Stimulated activated CD8-positive, alpha-beta memory T cell treated with anti-CD3 and anti-CD28 coated beads, Interleukin-15, amount 100 ng/mL, for 4 hours (primary cell): ENCODE measurements at places on chromosomes 2 and 18.

DNA sequence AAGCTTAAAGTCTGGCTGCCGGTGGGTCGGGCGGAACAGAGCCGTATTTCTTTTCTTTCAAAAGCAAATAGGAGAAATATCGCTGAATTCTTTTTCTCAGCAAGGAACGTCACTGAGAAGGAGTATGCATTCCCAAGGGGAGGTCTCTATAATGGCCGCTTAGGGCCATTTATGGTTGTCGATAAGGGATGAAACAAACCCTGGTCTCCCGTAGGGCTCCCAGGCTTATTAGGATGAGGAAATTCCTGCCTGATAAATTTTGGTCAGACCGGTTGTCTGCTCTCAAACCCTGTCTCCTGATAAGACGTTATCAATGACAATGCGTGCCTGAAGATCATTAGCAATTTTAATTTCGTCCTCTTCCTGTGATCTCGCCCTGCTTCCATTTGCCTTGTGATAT lies 227.7 kb upstream of the ZEB2 start:
- DNase-seq = no peak

DNA sequence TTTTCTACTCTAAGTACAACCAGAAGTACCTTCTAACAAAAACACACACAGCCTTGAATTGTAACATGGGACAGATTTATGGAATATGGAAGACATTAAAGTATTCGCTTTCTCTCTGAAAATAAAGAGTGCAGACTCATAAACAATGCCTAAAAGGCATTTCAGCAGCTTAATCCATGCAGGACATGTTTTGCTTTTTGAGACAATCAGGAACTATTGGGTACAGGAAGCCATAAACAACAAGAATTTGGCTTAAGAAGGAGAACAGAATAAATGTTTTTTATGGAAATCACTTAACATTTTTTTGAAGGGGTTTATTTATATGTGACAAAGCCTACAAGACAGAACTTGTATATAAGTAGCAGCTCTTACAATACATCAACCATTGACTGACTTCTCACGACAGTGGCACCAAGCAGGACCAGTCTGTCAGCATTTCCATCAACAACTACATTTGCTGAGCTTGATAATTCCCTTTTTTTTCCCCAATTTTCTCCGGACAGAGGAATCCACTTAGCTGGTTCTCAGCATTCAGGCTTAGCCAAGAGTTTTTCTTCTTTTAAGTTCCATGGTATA lies 140.1 kb downstream of the EXOC6B start:
- no peak for DNase-seq

DNA sequence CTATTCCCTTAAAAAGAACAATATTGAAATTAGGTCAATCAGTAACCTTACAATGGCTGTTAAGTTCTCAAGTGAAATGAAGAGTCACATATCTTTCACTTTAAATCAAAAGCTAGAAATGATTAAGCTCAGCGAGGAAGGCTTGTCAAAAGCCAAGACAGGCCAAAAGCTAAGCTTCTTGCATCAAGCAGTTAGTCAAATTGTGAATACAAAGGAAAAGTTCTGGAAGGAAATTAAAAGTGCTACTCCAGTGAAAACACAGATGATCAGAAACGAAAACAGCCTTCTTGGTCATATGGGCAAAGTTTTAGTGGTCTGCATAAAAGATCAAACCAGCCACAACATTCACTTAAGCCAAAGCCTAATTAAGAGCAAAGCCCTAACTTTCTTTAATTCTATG lies 402.6 kb upstream of the ZEB2 start:
- DNase-seq = no peak

- DNase-seq = no peak
Measured at GRCh38 chr2:115684345-115684744, 1241.9 kb downstream of the DPP10 start.

DNA sequence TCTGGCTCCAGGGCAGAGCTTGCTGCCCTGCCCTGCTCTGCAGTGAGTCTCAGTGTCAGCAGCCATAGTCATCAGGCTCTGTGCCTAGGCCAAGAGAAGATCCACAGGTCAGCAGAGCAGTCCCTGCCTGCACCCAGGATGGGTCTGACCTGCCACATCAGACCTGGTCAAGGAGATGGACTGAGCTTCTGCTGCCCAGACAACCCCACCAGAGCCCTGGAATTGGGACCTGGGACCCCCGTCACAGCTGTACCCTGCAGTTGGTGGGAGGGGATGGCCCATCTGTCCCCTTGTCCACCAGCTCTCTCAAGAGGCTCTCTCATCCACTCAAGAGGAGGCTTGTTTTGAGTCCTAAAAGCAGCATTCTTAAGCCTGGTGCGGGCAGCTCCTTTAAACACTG lies 142.6 kb downstream of the TFCP2L1 start:
- DNase-seq = no peak

DNA sequence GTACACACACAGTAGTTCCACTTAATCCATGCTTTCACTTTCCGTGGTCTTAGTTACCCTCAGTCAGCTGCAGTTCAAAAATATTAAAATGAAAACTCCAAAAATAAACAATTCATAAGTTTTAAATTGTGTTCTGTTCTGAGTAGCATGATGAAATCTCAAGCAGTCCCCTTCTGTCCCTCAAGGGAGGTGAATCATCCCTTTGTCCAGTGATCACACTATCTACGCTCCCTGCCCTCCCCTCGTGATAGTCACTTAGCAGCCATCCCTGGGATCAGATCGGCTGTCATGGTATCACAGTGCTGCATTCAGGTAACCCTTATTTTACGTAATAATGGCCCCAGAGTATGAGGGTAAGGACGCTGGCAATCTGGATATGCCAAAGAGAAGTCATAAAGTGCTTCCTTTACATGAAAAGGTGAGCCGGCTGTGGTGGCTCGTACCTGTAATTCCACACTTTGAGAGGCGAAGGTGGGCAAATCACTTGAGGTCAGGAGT lies 5.8 kb upstream of the RTN4 start:
- DNase-seq = no peak

DNA sequence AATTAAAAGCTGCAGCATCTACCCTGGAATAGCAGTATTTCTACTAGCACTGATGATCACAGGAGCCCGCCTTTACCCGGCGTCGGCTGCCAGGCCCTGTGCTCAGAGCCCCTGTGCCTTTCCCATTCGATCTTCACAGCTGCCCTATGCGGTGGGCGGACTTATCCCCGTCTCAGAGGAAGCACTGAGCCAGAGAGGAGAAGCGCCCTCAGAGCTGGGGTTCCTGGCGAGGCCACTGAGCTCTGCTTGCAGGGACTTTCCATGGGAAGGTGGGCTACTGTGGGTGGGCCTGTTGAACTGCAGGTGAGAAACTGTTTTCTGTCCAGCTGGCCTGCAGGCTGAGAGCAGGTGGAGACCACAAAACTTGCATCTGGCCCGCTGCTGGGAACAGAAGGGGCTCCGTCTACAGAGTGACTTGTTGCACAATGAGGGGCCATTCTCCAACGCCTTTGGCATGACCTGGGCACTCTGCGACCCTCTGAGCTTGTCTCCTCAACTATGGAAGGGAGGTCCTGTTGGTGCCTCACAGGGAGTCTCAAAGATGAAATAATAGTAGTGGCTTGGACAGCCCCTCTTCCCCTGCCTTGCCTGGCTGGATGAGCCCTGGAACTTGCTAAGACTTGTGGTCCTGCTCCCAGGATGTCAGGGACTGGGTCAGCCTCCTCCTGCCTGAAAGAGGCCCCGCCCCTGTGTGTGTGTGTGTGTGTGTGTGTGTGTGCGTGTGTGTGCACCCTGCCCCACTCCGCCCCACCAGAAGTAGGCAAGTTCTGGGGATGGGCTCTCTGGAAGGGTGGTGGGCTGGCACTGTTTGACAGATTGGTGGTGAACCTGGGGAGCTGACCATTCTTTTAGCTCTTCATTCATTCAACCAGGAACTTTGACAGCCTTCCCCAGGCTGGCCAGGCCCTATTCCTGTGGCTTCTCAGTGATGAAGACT lies 32.7 kb downstream of the GLI2 start:
- no peak for DNase-seq

- DNase-seq = peak; percentile 26
Measured at GRCh38 chr2:38722271-38723061, 28.7 kb downstream of the SRSF7 start.

DNA sequence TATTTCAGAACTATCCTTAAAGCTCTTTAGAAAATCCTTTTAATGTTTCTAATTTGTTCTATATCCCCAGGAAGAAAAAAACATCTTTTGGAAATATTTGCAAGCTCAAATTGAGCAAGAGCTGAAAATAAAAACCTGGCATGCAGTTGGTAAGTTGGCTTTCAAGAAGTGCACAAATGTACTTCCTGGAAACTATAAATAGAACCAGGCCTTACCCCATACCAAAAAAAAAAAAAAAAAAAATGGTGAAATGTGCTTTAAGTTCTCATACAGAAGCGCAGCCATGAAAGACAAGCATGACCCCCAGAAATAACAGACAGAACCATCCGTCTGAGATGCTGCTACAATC lies 178.5 kb downstream of the HDAC4 start:
- DNase-seq = no peak

DNA sequence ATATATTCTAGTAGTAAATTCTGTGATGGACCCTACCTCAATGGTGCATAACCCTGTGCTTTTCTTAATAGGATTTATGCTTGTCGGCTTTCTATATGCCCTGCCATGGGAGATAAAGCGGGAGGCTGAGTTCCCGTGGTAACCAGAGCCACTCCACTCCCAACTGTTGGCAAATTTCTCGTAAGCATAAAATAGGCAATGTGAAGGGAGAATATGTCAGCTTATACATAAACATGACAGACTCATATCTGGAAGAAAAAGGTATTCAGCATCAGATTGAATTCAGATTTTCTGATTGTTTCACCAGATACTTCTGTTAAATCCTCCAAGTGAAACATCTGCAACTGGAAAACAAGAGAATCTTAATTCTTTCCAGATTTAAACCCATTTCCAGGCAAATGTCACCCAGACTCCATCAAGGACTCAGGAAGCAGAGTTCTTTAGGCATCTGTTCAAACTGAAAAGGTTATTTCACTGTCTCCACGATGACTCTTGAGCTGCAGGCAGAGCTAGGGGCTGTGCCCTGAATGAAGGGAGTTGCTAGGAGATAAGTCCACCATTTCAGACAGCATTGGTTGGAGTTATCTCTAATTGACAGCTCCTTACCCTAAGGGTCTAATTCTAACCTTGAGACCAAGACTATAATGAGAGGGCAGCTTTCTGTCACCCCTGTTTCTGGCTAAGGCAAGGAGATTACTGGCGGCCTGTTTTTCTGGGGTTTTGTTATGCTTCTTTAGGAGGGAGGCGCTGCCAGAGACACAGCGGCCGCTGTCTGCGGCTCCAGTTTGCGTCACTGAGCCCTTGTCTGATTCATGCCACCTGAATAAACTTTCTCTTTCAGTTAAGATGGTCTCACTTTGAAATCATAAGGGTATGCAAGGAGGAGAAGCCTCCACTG lies 381.3 kb downstream of the SOX11 start:
- DNase-seq = no peak

GRCh38 chr2:108377401-108377800 lies 353 bp upstream of the SULT1C4 start:
- DNase-seq = no peak

DNA sequence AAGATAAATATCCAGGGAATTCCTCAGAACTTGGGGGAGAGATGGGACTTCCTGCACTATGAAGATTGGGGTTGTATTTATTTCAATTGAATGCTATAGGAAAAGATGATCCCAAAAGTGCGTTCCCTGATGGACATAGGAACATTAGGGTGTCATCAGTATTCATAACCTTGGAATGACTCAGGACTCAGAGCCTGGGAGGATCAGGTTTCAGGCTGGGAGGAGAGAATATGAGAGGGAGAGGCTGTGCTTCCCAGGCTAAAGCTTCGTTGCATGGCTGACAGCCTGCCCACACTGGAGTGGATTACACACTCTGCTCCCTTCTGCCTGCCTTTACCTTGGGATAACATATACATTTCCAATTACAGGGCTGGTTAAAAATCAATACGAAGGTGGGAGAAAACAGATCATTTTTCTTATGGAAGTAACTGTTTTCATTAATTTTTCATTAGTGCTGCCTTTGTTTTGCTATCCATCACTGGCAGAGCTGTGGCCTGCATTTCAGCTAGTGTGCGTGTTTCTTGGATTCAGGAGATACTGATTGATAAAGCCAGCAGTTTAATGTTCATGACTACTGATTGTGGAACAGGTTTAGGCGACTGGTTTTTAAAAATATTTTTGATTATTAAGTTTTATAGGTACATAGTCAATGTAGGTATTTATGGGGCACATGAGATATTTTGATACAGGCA lies 118.7 kb downstream of the KCTD1 start:
- no peak for DNase-seq

DNA sequence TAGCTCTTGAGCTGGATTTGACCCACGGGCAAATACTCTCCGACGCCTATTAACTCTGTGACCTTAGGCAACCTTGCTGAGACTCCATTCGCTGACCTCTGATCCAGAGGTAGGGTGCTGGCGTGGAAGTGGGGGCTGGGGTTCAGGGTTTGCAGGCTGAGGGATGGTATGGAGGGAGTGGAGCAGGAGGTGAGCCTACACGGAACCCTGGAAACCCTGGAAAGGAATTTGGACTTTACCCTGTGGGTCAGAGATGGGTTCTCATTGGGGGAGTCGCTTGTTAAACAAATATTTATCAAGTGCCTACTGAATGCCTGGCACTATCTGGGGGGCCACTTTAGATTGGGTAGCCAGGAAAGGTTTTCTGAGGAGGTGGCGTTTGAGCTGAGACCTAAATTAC lies 58.2 kb upstream of the FZD7 start:
- DNase-seq = no peak
